ENCODE measurements at places on chromosomes 12 and 14.

DNA sequence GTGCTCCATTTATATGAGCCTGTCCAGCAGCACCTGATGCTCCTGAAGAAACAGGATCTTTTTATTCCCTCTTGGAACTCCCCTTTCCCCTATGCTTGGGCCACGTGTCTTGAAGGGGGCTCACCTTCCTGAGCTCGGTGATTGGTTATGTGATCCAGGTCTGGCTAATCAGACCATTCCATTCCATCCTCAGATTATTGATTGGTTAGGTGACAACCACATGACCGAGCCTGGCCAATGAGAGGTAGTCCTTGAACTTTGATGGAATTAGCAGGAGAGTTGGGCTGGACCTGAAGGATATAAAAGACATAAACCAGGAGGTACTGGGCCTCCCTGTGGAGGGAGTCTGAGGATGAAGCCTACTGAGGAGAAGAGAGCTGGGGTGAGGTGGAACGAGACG is 216.6 kb upstream of the LHX5 start:
- DNase-seq = no peak

GRCh38 chr14:29271669-29272068 is 505.1 kb downstream of the FOXG1 start:
- no peak for DNase-seq

DNA sequence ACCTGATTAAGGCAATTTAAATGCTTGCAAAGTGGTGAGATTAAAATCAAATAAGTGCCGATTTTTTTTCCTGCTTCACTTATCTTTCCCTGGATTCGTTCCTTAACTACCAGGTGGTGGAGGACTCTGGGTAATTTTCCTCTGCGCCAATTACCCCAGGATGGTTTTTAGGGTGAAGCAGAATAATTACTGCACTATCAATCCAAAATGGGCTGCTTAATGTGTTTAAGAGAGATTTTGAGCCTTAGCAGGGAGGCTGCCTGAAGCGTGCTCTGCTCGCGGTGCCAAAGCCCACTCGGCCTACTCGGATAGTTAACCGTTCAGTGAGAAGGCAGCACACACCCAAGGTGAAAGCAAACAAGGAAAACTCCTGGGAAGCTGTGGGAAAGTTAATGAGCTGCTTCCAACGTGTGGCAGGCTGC is 274.9 kb upstream of the LMO3 start:
- DNase-seq = no peak

DNA sequence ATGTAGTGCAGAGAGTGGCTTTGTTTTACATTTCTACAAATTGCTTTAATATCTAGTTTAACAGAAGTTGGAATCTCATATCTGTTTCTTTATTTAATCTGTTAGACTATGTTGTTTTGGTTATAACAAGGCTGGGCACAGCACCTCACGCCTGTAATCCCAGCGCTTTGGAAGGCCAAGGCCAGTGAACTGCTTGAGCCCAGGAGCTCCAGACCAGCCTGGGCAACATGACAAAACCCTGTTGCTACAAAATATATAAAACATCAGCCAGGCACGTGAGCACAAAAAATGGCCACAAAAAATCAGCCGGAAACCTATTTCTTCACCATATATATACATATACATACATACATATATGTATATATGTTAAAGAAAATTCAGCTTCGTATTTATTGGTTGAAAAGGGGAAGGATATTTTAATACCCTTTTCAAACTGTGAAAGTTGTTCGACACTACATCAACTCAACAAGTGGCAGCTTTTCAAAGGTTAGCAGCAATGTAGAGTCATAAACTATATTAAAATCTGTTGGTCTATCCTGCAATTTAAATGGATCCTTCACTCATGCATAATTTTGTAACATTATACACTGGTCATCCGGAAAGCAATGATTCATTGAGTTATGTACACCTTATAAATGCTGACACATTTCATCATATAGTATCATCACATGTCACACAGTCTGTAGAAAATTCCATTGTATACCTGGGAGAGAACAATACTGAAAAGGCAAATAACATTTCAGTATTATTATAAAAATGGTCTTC is 7.1 kb downstream of the NR2C1 start:
- no peak for DNase-seq

GRCh38 chr12:109099431-109100020 is 2.1 kb downstream of the UNG start:
- no peak for DNase-seq

GRCh38 chr12:402029-402389 is 565 bp downstream of the CCDC77 start:
- DNase-seq = no peak

DNA sequence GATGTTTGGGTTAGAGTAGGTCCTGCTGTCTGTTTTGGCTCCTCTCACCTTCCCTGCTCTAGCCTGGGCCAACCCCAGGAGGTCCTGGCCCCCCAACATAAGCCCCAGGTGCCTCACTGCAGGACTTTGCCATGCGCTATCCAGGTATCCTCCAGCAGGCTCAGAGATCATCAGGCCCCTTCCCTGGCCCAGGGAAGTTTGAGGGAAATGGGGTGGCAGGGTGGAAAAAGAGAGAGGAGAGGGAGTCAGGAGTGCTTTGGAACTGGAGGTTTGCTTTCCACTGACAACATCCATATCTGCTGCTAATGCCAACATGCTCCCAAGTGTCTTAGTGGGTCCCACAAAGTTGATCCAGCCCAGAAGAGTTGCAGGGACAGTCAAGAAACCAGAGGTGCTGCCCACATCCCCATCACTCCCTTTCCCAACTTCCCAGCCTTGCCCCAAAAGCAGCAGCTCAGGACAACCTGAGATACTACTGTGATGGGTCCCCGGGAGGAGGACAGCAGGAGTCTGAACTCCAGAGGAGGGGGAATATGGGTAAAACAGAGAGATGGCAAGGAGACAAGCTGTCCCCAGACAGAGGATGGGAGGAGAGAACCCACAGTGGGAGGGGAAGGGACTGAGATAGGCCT is 677 bp downstream of the TNS2 start:
- DNase-seq = no peak

DNA sequence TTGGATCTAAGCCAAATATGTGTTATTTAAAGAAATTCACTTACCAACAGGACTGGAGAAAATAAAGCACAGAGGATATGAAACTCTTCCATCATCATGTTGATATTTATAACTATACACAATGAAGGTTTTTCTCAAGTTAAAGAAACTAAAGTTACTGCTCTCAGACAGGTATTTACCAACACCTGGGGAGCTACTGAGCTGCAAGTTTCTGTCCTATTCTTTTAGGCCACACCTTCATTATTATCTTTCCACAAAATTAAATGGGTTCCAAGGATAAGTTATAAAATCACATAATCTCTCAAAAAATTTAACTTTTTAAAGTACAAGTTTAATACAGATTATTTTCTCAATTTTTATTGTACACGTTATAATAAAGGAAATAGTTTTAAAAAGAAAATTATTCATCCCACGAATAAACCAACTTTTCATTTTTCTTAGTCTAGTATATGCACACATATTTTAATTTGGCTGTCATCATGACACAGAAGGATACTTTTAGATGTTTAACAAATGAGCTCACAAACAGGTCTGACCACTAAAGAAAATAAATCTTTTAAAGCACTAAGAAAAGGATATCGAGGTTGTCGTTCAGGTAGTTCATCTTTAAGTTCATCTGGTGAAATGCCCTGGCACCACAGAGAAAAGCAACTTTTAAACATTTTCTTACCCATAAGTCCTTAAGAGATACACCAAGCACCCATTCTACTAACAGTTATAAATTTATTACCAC is 7.8 kb downstream of the GMFB start:
- DNase-seq = no peak

- DNase-seq = no peak
Measured at GRCh38 chr14:76715511-76716081, 45.7 kb upstream of the VASH1 start.

GRCh38 chr14:49879646-49880204 is 13.2 kb upstream of the ARF6 start:
- no peak for DNase-seq

Measured in stimulated activated CD4-positive, alpha-beta T cell treated with anti-CD3 and anti-CD28 coated beads, Interleukin-1b, Interleukin-23, amount 100 ng/mL, for 1 hour (primary cell).